RPMI7951 (cell line): ENCODE measurements at places on chromosomes 3 and 15.

- DNase-seq: peak; percentile 63
These were observed 78.5 kb upstream of the FAM174B start for GRCh38 chr15:92733934-92734521.

DNA sequence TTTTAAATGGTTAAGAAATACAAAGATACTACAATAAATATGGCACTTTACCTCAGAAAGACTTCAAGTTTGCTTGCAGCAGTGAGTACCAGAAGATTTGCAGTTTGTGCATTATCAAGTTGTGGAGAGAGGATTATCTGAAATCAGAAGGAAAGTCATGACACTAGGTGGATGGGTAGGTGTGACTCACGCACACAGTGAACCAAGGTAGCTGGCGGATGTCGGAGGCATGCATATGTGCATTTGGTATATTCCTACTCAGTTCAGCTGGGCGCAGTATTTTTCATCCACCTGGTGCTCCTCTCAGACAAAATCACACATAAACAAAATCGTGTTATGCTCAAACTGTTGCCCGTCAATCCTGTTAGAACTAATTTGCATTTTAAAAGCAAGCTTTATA is 351.0 kb downstream of the IGSF11 start:
- no peak for DNase-seq

- DNase-seq: no peak
These were observed 320.1 kb upstream of the WNT5A start for GRCh38 chr3:55807210-55807609.

DNA sequence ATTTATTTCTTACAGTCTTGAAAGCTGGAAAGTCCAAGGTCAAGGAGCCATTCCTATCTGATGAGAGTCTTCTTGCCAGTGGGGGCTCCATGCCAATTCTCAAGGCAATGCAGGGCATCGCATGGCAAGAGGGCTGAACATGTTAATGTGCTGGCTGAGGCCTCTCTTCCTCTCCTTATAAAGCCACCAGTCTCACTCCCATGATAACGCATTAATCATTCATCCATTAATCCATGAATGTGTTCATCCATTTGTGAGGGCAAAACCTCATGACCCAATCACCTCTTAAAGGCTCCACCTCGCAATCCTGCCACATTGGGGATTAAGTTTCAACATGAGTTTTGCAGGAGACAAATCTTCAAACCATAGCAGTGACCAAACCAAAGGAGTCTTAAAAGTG is 118.3 kb downstream of the PROS1 start:
- DNase-seq: no peak

- DNase-seq: no peak
These were observed 161.1 kb downstream of the NUP210 start for GRCh38 chr3:13258986-13259514.

GRCh38 chr15:44726568-44727484 is 9.5 kb upstream of the TRIM69 start:
- peak; percentile 96 for DNase-seq

GRCh38 chr3:50295553-50296431 is 3.4 kb downstream of the HYAL3 start:
- DNase-seq: no peak

- no peak for DNase-seq
These were observed 26.7 kb downstream of the CEP70 start for GRCh38 chr3:138567403-138567802.

DNA sequence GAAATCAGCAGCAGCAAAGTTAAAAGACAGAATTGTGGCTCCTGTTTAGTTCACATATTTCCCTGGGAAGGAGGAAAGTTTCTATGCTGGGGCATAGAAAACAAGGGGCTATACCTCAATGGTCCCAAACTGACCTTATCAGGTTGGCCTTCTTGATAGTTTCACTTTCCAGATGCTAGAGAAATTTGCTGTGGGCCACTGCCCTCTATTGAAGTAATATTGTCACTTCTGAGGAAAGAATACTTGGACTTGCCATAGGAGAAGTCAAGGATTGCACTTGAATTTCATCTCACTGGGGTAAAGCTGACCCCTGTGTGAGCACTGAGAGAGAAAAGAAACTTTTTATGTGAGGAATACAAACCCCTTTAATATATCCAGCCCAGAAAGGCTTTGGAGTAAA is 49.3 kb upstream of the XCR1 start:
- peak; percentile 48 for DNase-seq

DNA sequence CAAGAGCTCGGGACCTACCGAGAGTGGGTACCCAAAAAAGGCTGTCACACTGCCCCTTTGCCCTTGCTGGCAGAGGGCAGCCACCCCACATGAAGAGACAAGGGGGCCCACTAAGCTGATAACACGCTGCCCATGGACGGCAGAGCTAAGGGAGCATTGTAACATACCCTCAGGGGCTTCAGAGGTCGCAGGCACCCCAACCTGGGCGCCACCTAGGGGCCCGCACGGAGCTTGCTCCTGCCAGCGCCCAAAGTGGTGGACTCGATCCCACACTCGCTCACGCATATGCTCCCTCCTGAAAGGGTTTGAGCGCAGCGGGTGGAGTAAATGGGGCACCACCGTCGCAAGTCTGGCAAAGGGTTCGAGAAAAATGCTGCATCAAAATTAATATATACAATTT is 975.4 kb downstream of the ZPLD1 start:
- no peak for DNase-seq

DNA sequence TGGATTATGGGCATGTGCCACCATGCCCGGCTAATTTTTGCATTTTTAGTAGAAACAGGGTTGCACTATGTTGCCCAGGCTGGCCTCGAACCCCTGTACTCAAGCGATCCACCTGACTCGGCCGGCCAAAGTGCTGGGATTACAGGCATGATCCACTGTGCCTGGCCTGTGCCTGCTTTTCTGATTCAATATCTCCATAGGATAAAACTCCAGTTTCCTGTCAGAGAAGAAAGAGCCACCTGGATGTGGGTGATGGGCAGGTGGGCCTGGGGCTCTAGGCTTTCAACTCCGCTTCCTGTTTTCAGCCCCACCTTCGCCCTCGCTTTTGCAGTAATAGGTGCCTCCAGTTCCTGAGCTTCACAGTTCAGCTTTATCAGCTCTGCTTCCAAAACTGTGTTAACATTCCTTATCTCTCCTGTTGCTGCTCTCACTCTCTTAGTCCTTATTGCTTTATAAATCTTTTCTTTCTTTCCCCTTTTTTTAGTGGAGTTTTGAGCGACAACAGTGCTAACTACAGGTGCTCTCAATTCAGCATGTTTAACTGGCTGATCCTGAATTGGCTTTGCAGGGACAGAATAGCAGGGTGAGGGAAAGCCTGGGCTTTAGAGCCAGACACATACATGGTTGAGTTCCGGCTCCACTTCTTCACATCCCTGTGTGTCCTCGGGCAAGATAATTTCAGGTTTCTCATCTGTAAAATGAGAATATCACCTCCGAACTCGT is 21.1 kb upstream of the PDE8A start:
- DNase-seq: no peak

- DNase-seq: no peak
These were observed 124.8 kb upstream of the C15orf61 start for GRCh38 chr15:67396114-67396513.

GRCh38 chr15:101201411-101202174 is 50.3 kb downstream of the CHSY1 start:
- DNase-seq: peak; percentile 99

GRCh38 chr3:155991212-155991611 is 120.8 kb downstream of the GMPS start:
- no peak for DNase-seq
